ENCODE measurements at places on chromosomes 2 and 18.
A peak's percentile ranks its signal among the peaks of the same experiment; 100 is the strongest.

GRCh38 chr18:4068552-4069158 is 386.5 kb downstream of the DLGAP1 start:
- DNase-seq: peak; percentile 1

DNA sequence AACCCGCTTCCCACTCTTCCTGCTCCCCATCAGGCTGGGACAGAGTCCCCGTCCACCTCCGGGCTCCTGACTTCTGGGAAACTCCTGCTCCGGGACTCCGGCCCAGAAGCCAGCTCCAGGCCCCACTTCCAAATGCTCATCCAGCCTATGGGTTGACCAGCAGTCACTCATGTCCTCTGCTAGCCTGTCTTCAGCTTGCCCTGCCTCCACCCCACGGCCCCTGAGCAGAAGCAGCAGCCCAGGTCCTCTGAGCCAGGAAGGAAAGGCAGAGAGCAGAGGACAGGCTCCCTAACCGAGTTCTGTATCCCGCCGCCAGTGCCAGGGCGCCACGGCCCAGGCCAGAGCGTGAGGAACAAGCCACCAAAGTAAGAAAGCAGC is 86.4 kb upstream of the ID2 start:
- DNase-seq: no peak

DNA sequence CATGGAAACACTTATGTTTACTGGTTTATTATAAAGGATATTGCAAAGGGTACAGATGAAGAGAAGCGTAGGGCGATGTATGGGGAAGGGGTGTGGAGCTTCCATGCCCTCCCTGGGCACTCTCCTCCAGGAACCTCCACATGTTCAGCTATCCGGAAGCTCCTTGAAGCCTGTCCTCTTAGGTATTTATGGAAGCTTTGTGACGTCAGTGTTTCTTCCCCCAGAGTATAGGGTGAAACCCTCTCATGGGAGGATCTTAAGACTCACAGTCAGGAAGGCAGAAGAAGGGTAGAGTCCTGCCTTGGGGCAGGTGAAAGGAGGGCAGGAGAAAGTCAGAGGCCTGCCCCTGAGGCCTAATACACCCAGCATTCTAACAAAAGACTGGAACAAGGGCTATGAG is 61.3 kb upstream of the CREB1 start:
- DNase-seq: no peak

- no peak for DNase-seq
These were observed 809.0 kb downstream of the BCL11A start for GRCh38 chr2:59744436-59744835.

GRCh38 chr18:65429601-65430000 is 321.2 kb upstream of the CDH7 start:
- no peak for DNase-seq

GRCh38 chr2:132757002-132757589 is 87.1 kb upstream of the LYPD1 start:
- DNase-seq: no peak

DNA sequence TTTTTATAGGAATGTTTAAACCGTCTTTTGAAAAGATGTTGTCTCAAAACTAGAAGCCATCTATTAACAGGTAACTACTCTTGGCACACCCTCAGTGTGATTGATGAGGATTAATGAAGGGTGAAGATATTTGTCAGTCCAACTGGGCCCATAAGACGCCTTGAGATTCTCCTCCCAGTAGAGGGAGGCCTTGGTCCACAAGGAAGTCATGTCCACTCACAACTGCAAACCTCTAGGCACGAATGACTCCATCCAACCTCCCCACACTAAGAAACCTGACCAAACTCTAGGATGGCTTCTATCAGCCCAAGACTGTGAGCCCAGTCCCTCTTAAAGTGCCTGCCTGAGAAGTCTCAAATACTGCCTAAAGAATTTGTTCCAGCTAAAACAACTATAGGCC is 19.2 kb upstream of the GRP start:
- DNase-seq: no peak

DNA sequence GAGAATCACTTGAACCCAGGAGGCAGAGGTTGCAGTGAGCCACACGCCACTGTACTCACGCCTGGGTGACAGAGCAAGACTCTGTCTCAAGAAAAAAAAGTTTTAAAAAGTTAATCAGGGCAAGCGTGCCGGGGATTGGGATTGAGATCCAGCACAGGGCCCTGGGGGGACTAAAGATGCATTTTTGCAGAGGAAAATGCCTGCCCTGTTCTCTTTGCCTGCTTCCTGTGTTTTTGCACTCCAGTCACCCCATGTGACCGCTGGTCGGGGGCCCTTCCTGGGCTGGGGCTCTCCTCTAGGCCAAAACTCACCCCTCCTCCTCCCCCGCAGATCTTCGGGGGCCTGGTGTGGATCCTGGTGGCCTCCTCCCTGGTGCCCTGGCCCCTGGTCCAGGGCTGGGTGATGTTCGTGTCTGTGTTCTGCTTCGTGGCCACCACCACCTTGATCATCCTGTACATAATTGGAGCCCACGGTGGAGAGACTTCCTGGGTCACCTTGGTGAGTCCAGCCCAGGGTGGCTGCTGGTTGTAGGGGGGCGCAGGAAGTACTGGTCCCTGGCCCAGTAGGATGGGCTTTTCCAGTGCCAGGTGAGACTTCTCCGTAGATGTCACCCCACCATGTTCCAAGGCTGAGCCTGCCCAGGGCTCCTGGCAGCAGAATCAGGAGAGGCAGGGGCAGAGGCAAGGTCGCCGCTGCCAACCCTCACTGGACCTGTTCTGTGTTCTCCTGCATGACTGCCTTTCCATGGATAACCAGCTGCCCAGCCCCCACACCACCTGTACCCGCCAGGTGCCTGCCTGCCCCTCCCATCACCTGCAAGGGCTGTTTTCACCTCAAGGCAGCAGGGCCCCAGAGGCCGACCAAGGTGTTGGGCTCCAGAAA is 22.4 kb downstream of the MAL start:
- no peak for DNase-seq

DNA sequence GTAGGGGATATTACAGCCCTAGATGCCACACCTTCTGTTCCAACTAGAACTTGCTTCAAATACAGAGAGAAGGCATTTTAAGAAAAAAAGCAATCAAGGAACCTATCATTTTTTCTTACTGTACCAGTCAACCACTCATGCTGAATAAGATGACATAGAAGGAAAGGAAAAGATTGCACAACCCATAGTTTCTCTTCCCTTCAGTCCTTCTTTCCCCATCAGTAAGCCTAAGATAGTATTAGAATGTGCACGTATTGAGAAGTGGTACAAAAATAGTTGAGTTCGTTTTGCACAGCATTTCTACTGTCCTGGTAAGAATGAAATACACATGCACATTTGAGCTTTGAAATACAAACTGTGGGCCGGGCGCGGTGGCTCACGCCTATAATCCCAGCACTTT is 27.0 kb upstream of the HK2 start:
- no peak for DNase-seq

- DNase-seq: no peak
These were observed 215.5 kb upstream of the EPHA4 start for GRCh38 chr2:221787561-221787960.

DNA sequence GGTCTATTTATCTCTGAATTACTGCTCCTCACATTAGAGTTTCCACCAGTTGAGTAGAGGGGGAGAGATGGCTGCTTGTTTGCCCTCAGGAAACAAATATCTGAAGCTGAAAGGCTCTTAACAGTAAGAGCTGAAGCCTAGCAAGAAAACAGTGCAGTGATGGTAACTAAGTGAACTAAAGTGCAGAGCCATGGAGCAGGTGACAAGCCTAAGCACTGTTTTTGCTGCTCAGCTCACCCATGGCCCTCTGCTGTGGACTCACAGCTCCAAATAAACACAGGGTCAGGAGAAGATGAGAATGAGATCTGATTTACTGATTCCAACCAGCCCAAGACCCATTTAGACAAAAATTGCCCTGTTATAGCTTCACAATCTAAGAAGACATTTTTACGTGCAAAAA is 118.4 kb downstream of the ETAA1 start:
- DNase-seq: no peak

Measured in NCI-H2029 (cell line).